HT1080 (cell line): ENCODE measurements at places on chromosomes 6 and 20. TPM values are rescaled to one million over a fixed set of nuclear protein-coding genes. Genes with fewer than 3 reads are reported as not detected.

ZC2HC1B gene
- not detected in 2 replicates for total RNA-seq

FERMT1 gene
- total RNA-seq, result 17.0 and 22.4 TPM in 2 replicates

SNPH gene
- 7.3 and 7.8 TPM in 2 replicates for total RNA-seq

VNN1 gene
- total RNA-seq, result 0.05 and 0.27 TPM in 2 replicates

FAM50B gene
- not detected in 2 replicates for total RNA-seq

TFAP2D gene
- total RNA-seq, result not detected in 2 replicates

HLA-E gene
- 51.5 and 51.9 TPM in 2 replicates for total RNA-seq

CD24 gene
- total RNA-seq, result 1.6 and 3.3 TPM in 2 replicates

GRCh38 chr20:33576432-33577125 lies 85.5 kb upstream of the C20orf144 start:
- DNase-seq, result no peak

DNA sequence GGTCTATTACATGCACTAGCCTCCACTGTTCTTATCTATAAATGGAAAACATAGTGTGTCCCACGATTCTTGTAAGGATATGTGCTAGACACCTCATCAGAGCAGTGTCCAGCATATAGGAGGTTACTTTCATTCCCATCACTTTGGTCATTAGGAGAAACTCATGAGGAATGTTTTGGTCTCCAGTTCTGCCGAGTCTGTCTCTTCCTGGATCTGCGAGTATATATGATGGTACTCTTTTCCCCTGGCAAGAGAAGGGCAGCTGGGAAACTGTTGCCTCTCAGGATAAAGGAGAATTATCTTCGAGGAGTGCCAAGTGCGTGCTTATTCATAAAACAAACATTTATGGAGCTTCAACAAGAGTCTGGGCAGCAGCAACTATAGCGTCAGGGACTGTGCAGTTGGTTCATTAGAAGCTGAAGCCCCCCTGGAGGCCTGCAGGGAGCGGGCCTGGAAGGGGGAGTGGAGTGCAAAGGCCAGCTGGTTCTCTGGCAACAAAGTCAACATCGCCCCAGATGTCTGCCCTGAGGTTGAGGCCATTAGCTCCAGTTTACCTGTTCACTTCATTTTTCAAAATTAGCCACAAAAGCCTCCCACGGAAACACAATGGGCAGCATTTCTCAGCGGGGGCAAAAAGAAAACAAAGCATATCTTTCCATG lies 811.9 kb downstream of the MAFB start:
- DNase-seq, result no peak

- DNase-seq, result no peak
Measured at GRCh38 chr20:63174309-63175037, 41.5 kb downstream of the YTHDF1 start.

DNA sequence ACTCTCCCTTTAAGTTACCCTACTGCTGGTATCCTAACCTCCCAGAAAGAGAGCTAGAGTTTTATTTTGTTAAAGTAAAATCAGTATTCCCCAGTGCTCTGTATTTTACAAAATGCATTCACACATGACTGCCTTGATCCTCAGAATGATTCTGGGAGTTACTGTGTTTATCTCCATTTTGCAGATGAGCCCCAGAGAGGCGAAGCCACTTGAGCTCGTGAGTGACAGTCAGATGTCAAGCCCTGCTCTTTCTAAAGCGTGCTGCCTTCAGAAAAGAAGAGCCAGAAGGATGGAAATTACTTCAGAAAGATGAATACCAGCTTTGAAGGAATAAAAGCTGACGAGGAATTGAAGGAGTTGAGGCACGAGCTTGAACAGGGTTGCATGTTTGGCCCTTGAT lies 14.1 kb upstream of the OSER1 start:
- DNase-seq, result no peak

DNA sequence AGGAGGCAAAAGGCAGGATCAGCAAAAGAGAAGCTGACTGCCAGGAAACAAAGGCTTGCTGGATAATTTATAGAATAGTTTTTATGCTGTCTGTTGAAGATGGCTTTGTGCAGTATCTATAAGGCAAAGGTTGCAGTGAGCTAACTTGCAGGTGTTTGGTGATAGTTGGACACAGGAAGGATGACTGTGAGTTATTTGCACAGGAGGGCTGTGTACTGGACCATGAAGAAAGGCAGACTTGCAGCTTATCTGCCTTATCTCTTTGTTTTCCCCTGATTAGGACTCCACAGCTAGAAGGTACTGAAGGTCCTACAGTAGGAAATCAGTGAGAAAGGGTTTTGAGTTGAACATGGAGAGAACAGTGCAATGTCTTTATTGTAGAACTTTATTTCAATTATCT lies 2.1 kb downstream of the BTN1A1 start:
- no peak for DNase-seq

DNA sequence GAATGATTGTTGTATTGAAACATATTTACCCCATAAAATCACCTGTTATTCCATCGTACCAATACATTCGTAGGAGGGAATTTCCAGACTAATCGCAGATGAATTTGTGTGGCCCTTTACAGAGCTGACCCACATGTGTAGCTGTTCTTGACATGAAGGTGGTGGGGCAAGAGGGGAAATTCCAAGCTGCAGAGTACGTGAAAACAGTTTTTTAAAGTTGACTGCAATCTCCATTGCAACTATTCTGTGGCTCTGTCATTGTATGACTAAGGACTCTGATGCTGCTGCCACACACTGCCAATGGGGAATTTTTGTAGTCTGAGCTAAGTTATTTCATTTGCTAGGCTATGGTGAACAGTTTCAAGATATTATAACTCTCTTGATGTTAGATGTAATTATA lies 46.4 kb upstream of the ADTRP start:
- no peak for DNase-seq

DNA sequence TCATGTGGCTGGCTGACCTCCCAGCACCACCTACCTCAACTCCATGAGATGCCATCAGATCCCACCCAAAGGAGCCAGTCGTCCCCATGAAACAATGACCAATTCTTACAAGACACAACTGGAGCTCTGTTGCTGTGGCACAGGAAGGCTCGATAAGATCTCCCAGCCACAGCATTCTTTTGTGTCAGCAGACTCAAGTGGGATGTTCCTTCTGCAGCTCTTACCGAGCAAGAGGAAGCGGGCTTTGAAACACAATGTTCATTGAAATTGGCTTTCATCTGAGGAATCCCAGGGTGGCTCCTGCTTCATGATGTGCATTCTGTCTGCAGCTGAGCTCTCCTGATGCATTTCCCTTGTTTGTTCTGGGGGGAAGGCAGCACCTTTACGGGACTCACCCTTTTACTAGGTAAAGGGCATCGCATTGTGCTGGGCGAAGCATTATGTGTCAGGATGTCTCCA lies 222.0 kb upstream of the SGK1 start:
- no peak for DNase-seq

DNA sequence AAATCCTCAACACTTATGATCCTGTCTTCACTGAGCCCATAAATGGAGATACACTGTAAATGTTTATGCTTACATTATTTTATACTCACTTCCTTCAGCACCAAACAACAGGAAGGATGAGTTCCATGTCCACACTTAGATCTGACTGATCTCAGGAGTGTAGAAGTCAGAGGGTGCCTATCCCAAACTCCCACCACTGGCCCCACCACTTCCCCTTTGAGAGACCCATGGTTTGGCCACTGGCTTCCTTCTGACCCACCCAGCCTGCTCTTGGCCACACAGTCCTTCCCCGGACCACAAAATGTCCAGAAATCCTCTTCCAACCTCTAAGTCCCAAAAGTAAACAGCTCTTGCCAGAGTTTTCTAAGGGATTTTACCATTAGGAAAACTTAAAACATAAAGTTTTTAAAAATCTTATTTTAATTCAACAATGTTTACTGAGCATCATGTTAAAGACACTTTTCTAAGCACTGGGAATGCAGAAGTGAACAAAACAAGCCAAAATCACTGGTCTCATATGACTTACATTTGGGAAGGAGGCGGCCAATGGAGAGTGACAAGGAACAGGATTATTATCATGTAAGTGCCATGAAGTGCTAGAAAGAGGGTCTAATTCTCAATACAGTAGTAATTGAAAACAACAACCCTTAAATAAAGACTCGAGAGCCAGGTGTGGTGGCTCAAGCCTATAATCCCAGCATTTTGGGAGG lies 103.8 kb downstream of the NRSN1 start:
- no peak for DNase-seq

DNA sequence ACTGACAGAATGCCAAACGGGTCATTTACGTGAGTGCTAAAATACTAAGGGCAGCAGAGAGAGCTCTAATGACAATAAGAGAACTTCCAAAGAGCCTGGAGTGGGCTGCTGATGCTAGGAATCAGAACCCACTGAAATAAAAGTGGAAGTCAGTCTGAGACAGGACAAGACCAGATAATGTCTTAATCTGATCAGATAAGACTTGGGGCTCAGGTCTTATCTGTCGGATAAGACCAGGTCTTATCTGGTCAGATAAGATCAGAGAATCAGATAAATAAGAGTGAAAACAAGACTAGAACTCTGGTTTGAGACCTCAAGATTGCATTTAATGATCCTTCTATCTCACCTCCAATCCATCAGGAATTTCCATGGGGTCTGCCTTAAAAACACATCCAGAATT lies 18.6 kb downstream of the LRP11 start:
- DNase-seq, result no peak

DNA sequence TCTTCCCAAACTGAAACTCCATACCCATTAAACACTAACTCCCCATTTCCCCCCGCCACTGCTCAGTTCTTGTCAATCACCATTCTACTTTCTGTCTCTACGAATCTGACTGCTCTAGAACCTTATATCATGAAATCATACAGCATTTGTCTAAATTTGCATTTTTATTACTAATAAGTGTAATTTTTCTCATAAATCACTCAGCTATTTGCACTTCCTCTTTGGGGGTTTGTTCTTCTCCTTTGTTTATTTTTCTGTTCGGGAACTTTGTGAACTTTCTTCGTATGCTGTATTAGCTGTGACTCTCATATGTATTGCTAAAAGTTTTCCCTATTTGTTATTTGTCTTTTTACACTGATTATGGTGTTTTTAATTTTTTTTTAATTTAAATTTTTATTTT lies 152.2 kb downstream of the SLC16A10 start:
- no peak for DNase-seq

DNA sequence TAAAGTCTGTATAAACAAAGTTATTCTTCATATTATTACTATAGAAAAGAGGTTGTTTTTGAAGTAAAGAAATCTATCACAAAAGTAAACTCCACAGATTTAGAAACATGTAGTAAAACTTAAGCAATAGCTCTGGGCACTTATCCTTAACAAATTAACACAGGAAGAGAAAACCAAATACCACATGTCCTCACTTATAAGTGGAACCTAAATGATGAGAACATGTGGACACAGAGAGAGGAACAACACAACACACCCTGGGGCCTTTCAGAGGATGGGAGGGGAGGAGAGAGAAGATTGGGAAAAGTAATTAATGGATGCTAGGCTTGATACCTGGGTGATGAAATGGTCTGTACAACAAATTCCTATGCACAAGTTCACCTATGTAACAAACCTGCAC lies 57.2 kb downstream of the C6orf58 start:
- no peak for DNase-seq

GRCh38 chr6:4441981-4442434 lies 306.6 kb upstream of the ECI2 start:
- peak; percentile 50 for DNase-seq

DNA sequence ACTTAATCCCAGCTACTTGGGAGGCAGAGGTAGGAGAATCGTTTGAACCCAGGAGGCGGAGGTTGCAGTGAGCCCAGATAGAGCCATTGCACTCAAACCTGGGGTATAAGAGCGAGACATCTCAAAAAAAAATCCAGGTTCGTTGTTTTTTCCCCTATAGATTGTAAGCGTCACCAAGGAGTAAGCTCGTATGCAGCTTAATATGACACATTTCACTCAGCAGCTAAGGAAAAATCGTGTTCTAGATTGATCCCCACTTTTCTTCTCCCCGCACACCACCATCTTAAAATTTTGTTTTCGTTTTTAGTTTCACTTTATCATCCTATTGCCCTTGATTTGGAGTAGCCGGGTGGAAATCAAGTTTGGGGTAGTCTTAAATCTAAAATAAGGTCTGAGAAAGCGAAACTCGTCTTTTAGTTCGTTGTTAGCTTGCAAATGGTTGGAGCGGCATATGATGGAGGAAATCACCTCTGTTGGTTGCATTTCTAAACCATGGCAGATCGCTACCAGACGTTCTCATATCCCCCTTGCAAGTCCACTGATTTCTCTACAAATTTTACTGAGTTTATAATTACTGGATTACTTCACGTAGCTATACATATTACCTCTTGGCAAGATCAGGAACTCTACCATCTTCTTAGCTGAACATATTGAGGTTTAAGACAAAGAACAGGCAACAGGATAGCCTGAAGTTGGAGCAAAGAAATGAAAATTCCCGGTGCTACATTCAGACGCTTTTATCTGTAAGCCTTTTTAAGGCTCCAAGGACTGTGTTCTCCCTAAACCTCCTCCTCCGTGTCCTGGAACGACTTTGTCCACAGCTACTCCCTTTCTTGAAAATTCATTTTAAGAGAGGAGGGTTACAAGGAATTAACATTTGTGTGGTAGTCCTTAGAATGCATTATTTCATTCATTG lies 91.1 kb upstream of the BTN3A2 start:
- DNase-seq, result no peak

DNA sequence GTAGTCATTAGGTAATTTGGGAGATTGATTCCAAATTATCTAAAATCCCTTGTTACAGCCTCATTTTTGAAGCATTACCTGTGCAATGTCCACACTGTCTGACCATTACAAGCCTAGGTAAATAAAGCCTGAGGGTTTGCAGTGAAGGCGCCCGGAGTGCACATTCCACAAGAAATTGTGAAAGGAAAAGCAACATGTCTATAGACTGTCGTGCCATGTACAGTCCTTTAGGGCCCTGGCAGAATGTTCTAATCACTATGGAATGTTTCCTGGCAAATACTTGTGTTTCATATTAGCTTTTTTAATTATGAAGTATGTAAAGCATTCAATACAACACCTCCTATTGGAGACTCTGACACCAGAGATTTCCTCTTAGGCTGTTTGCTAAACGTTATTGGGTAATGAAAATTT lies 28.9 kb downstream of the PREP start:
- DNase-seq, result no peak

DNA sequence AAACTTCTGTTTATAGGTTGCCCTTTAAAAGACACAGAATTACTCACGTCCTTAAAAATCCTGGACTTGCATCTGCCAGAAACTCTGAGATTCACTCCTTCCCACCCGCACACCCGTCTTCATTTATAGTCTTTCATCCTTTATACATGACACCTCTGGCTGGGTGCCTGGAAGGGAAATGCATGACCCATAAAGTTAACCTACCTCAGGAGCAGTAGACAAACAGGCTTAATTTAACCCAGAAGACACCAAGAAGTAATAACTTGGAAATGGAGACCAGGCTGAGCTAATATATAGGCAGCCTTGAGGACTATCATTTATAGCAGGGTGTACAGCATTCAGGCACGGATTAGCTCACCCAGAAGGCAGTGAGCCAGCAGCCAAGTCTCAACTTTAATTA lies 429.0 kb upstream of the NRSN1 start:
- peak; percentile 7 for DNase-seq

- peak; percentile 84 for DNase-seq
Measured at GRCh38 chr6:149235130-149235561, 82.4 kb upstream of the TAB2 start.

- peak; percentile 79 for DNase-seq
Measured at GRCh38 chr20:40757087-40757486, 68.1 kb upstream of the MAFB start.

- DNase-seq, result no peak
Measured at GRCh38 chr20:33062105-33062824, 8.6 kb downstream of the BPIFB3 start.
